HL-60 (cell line): ENCODE measurements at places on chromosomes 5 and 9.

GRCh38 chr9:4894076-4894475 lies 91.0 kb upstream of the JAK2 start:
- DNase-seq: no peak

- DNase-seq: peak; percentile 4
Observed at GRCh38 chr9:86353655-86354010, 577 bp downstream of the TUT7 start.

GRCh38 chr5:8660133-8660893 lies 791.4 kb downstream of the MTRR start:
- no peak for DNase-seq

GRCh38 chr9:84322828-84323227 lies 17.7 kb downstream of the SLC28A3 start:
- no peak for DNase-seq

DNA sequence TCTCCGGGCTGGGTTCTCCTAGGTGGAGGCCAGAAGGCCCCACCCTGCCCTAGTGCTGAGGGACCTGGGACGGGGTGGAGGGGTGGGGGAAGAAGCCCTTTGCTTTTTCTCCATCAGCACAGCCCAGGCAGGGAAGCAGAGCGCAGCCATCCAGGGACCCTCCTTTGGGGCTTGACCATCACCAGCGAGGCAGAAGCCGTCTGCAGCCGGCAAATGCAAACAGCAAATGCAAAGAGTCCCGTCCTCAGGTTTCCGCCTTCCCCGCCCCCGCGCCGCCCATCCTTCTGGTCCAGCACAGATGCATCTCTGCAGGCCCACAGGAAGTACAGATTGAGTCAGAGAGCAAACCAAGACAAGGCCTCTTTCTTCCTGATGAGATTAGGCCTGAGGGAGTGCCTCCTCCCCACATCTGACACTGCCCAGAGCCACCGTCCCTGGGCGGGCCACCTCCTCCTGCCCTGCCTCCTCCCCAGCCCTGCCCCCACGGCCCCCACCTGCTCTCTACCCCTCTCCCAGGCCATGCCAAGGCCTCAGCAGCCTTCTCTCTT lies 23.4 kb downstream of the CORO2A start:
- DNase-seq: peak; percentile 38

- DNase-seq: no peak
Observed at GRCh38 chr9:15834541-15834940, 281.7 kb downstream of the CCDC171 start.

DNA sequence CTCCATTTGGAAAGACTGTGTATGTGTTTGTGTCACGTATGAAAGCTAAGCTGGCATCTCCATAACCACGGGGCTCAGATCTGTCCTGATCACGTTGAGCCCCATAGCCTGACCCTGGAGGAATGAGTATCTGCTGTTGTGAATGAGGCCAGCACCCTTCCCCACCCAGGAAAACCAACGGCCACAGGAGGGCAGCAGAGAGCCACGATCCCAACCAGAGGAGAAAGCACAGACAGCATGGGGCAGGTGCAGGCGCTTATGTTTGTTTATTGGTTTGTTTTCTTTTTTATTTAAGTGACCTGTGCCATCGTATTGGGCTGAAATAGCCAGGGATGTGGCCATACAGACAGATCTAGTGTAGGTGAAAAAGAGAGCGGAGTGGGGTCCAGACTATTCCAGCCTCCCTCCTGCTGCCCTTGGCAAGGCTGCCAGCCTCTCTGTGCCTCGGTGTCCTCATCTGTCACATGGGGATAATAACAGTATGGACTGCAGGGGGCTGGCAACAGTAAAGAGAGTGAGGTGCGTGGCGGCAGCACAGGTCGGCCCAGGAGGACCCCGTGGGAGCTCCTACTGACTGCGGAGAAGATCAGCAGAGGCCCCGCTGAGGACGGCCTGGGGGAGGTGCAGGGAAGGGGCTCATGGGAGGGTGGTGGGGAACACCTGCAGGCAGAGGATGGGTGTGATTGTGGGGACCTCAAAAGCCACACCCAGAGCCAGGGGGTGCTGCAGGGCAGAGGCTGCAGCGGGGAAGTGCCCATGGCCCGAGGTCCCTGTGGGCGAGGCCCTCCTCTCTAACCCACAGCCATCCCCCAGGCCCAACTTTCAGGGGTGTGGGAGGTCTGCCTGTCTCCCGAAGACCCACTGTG lies 12.1 kb downstream of the OR2V2 start:
- DNase-seq: peak; percentile 87

- no peak for DNase-seq
Observed at GRCh38 chr5:56321236-56321881, 88.2 kb upstream of the ANKRD55 start.

DNA sequence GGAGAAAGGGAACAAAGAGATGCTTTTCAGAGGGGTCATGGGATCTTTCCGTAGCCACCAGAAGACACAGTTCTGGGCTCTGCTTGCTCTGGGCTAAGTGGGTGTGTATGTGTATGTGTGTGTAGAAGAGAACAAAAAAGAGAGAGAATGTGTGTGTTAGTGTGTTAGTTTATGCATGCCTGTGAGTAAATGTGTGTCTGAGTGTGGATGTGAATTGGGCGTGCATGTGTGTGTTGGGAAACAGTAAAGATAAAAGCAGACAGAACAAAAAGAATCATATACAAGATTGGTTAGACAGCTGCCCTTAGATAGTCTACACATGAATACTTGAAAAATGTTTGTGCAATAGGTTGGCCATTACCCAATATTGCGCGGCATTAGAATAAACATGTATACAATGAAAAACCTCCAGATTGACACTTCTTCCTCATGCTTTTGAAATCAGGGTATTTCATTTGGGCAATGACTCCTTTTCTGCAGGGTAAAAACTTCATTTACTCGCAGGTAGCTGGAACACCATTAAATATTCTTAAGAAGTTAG lies 36.5 kb upstream of the HSPA9 start:
- no peak for DNase-seq

GRCh38 chr5:115720888-115721287 lies 95.1 kb upstream of the TMED7 start:
- DNase-seq: no peak

DNA sequence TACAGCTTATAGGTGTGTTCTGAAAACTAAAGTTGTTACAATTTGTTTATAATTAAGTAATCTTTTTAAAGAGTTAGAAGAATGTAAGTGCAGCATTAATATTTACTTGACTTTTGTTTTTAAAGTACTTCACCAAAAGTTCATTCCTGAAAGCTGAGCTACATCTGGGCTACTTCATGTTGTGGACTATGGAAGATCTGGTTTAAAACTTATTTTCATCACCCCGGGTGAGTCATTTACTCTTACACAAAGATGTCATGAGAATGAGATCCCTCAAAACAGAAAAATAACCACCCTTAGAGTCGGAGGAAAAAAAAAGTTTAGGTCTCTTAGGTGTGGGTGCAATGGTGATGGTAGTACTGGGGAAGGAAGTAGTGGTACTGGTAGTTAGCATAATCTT lies 5.1 kb downstream of the POU5F2 start:
- no peak for DNase-seq

- no peak for DNase-seq
Observed at GRCh38 chr5:35415309-35415708, 185.0 kb upstream of the PRLR start.

GRCh38 chr5:21711866-21712758 lies 1141.0 kb downstream of the CDH12 start:
- no peak for DNase-seq

DNA sequence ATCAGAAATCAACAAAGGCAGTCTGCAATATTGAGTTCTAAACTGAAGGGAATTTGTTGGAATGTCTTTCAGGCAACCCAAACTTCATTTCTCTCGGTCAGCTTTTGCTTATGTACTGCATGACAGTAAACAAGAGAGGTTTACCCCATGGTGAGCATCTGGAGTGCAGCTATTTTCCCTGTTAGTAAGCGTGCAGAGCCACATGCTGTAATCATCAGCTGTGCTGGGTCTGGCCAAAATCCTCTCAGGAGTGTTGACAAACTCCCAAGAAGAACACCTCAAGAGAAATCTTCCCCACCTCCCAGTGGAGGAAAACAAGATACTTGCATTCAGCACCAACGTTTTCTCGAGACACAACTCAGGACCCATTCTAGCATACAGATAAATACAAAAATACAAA lies 83.6 kb upstream of the ADAMTSL1 start:
- DNase-seq: no peak

DNA sequence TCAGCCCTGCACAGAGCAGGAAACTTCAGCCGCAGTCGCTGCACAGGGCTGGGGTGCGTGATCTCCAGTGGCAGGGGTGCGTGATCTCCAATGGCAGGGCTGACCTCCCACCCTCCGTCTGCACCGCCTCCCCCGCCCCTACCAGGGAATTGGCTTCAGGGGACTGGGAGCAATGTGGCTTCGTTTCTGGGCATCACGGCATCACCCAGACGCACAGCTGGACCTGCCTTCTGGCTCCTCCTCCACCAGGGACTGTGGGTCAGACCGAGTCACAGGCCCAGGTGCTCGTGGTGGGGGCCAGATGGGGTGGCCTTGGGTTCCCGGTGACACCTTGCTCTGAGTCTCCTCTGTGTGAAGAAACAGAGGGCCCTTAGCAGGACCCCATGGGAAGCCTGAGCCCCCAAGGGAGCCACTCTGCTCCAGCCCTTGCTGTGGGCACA lies 51.1 kb downstream of the AHRR start:
- DNase-seq: peak; percentile 49

GRCh38 chr9:20191228-20191840 lies 402.5 kb upstream of the SLC24A2 start:
- DNase-seq: no peak

- no peak for DNase-seq
Observed at GRCh38 chr5:178403956-178404600, 171.5 kb upstream of the PHYKPL start.

GRCh38 chr9:135864447-135865049 lies 42.8 kb downstream of the CAMSAP1 start:
- no peak for DNase-seq

- no peak for DNase-seq
Observed at GRCh38 chr9:69719983-69720382, 39.8 kb downstream of the PTAR1 start.

GRCh38 chr5:107496466-107496865 lies 174.3 kb downstream of the EFNA5 start:
- no peak for DNase-seq

- DNase-seq: no peak
Observed at GRCh38 chr5:126624534-126624933, 23.8 kb downstream of the PHAX start.

DNA sequence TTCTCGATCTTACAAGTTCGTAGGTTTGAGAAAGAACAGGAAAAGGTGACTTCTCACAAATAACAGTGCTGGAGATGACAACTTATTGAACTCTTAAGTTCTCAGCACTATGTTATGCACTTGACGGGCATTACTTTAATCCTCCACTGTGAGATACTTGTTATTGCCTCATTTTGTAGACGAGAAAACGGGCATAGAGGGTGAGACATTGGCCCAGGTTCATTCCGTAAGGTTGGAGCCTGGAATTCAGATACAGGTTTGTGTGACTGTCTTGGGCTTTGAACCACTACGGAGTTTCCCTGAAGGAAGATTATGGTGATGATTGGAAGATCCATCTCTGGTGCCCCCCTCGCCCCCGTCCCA lies 657 bp downstream of the MAT2B start:
- peak; percentile 26 for DNase-seq

GRCh38 chr5:154697371-154697770 lies 57.8 kb upstream of the LARP1 start:
- no peak for DNase-seq

GRCh38 chr9:27586304-27586703 lies 13.0 kb upstream of the C9orf72 start:
- DNase-seq: no peak

DNA sequence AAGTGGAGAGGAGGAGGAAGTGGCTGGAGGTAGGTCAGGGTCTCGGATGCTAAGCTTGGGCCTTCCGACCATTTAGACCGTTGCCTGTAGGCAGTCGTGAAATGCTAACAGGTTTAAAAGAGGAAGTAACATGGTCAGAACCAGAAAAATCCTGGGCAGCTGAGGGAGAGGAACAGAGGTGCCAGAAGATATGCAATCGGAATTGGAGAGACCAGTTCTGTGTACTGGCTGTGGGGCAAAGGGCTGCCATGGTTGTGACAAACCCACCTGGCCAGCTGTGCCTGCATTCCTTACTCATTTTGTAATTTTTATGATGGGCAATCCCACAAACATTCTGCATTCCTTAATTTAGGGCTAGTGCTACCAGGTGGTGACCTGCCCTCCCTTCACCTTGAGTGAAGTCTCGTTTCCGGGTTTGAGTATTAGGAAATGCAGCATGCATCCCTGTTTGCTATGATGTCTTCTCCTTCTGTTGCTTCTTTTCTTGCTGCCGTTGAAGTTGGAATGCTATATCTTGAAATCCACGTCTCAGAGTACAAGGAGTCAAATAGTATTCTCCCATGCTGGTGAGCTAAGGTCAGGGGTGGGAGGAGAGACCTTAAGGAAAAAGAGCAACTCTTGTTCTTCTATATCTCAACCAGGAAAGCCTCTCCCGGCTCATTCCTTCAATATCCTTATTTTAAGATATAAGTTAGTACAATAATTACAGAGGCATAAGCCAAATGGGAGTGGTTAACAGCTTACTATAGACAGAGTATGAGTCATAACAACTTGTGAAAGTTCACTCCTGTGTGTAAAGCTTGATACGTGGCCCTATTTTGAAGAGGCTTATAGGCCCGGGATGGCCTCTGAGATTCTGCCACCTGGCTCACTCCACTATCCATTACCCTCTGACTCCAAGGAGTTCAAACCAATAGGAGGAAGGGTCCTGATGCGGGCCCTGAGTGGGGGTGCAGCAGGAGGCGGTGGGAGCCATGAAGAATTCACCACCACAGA lies 37.0 kb downstream of the B4GALT1 start:
- DNase-seq: no peak

DNA sequence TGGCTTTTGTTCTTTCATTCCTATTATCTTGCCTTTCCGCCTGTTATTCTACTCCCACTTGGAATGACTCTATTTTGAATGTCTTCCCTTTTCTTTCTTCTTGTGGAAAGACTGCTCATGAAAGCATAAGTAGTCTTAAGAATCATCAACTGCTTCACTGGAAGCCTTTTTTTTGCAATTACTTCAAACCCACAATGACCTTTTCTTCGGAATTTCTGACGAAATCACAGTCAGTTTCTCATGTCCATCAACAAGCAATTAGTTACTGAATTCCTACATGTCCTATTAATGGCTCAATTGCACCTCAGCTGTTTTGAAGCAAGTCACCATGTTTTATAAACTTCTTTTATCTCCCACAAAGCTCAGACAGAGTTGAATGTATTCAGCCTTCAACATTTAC lies 196.2 kb downstream of the TARS1 start:
- no peak for DNase-seq

DNA sequence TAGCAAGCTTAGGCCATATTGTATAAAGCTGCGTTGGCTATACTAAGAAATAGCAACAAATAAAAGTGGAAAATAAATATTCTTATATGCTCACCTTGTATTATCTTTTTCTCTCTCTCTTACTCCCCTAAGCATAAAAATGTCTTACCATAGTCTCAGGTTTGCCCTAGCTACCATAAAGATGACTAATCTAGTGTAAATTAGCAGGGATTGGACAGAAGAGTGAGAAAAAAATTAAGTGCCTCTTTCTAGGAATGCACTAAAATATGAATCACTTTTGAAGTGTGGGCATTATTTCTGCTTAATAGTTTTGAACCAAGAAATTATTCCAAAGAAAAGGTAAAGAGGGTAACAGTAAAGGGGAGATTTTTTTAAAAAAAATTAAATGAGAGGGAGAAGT lies 201.3 kb downstream of the HINT1 start:
- DNase-seq: no peak
